Activated CD8-positive, alpha-beta memory T cell treated with anti-CD3 and anti-CD28 coated beads for 24 hours (primary cell): ENCODE measurements at places on chromosomes 16 and 17.

GRCh38 chr17:77414811-77415400 is 274.1 kb downstream of the SEC14L1 start:
- DNase-seq: no peak

DNA sequence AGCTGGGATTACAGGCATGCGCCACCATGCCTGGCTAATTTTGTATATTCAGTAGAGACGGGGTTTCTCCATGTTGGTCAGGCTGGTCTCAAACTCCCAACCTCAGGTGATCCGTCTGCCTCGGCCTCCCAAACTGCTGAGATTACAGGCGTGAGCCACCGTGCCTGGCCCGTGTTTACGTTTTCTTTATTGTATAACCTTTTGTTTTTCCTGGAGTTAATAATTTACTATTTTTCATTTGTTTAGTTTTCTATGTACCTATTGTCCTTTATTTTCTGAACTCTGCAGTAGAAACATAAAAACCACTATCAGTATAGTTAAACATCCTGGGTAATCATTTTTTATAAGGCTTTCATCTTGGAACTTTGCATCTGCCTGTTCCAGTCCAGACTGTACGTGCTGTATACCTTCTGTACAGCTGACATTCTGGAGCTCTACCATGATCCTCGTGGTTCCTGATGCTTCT is 73.6 kb downstream of the PPM1E start:
- no peak for DNase-seq

GRCh38 chr16:24062270-24062817 is 193.8 kb upstream of the CACNG3 start:
- DNase-seq: peak; percentile 21

- DNase-seq: no peak
These were observed 15.2 kb downstream of the SCNN1B start for GRCh38 chr16:23317266-23317661.

DNA sequence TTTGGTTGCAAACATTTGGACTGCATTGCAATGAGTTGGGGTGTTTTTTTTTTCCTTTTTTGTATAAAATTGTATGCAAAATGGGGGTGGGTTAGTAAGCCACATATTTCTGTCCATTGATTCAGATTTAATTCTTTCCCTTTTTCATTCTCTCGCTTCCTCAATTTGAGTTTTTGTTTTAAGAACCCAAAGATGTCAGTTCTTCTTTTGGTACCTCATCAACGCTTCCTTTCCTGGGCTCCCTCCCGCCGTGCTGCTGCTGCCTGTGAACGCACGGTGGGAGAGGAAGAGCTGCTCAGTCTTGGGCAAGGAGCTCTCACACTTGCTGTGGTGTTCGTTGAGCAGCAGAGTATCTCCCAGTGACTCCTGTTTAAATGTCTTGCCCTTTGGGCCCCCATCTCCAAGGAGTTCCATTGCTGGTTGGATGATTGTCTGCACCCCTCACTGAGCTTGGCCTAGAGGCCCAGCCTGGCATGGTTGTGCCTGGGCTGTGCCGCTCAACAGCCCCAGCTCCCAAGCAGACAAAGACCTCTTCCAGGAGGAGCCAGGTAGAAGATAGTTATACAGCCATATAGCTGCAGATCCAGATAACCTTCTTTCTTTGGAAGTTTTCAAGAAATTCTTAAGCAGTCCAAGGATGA is 13.6 kb downstream of the UBFD1 start:
- DNase-seq: no peak

- DNase-seq: no peak
These were observed 1.9 kb upstream of the LCMT1 start for GRCh38 chr16:25109643-25110042.

DNA sequence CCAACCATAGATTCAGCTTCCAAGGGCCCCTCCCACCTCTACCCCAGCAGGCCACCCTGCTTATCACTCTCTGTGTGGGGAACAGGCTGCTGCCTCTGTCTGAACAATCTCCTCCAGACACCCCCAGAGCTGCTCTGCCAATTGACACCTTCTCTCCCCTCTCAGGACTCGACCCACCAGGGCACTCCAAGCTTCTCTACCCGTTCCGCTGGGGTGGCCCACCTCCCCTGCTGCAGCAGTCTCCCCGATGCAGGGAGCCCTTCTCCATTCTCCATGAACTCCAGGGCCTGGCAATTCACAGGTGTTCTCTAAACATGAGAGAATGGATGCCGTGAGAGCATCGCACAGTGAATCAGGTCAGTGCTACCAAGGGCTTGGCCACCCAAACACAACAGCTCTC is 28.3 kb upstream of the FAAP100 start:
- DNase-seq: no peak

GRCh38 chr17:50608700-50609379 is 25.8 kb upstream of the ABCC3 start:
- no peak for DNase-seq

DNA sequence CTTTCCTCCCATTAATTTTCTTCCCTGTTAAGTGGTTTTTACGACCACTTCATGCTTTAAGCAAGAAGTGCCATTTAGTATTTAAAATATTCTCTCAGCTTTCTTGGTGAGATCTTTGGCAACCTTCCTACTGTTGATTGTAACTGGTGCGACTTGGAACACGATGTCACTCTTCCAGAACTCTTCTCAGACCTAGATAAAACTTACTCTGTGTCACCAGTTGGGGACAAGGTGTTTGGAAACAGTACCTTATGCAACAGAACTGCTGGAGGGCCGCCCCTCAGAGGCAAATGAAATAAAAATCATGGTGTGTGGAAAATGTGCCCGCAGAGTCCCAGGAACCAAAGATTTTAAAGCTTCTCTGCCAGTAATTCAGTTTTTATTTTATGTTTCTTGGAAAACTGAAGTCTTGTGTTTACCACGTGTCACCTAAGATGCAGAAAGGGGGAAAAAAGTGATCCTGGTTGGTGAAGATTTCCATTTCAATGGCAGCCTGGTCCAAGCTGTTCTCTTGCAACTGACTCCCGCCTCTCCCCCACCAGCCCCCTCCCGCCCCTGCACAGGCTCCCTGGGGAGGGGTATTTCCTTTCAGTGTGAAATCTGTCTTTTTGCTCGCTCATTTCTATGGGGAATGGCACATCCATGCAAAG is 7.2 kb upstream of the HSD11B2 start:
- no peak for DNase-seq

- no peak for DNase-seq
These were observed 4.3 kb downstream of the KRT37 start for GRCh38 chr17:41420134-41420533.

GRCh38 chr16:73062001-73062616 is 14.2 kb upstream of the ZFHX3 start:
- no peak for DNase-seq

DNA sequence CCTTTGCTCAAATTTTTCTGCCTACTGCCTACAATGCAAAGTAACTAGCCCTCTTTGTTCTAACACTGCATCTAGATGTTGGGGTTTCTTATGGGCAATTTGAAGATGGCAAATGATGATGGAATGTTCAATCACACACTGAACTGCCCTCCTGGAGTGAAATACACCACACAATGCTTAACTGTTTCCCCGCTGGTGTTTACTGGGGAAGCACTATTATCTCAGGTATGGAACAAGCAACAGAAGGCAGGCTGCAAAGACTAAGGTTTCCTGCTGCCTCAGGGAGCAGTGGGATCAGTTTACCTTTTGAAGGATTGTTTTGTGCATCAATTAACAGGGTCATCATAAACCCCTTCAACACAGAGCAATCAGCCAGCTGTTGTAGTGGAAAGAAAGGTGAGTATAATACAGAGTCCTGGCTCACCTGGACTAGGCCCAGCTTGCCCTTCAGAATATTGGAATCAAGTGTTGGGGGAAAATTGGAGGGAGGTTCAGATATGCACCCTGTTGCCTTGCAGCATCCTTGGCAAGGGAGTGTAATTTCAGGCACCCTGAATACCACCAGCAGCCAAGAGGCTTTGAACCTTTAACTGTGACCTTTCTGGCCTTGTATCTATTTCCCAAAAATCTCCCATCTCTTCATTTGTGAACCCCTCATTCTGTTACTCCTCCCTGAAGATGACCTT is 105.4 kb upstream of the CDH11 start:
- no peak for DNase-seq

DNA sequence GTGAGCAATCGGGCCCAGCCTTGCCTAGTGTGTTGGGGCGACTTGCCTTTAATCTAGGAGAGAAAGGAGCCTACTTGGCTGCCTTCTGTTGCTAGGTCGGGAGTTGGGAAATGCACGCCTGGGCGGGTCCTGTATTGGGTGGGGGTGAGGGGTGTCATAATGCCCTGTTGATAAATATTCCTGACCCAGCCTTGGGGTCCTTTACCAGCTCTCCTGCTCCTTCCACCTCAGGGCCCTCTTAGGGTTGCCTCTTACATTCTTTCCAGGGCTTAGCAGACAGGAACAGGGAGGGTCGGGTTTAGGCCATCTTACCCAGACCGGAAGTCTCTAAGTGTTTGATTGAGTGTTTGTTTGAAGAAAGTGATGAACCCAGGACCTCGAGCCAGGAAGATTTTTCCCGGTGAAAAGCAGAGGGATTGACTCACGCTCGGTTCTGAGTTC is 112.9 kb downstream of the SEC14L1 start:
- DNase-seq: no peak

DNA sequence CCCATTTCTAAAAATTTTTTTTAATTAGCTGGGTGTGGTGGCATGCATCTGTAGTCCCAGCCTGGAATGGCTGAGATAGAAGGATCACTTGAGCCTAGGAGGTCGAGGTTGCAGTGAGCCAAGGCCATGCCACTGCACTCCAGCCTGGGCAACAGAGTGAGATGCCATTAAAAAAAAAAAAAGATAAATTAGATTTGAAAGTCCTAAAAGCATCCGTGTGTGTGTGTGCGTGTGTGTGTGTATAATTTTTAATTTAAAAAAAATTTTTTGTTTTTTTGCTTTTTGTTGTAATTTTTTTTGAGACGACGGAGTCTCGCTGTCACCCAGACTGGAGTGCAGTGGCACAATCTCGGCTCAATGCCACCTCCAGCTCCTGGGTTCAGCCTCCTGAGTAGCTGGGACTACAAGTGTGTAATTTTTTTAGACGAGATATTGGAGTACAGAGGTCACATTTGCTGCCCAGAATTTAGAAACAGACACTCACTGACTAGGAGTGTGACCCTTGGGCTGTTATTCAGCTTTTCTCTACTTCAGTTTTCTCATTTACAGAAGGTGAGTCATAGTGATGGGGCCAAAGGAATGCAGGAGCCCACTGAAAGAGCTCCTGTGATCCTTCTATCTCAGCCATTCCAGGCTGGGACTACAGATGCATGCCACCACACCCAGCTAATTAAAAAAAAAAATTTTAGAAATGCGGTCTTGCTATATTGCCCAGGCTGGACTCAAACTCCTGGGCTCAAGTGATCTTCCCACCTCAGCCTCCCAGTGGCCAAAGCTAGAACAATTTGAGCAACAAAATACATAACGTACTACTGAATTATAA is 25.5 kb upstream of the TBX4 start:
- DNase-seq: no peak
